ENCODE measurements at places on chromosomes 13 and 19. TPM values are rescaled to one million over a fixed set of nuclear protein-coding genes. Genes with fewer than 3 reads are reported as not detected.

Gene NRTN
- 1.3 TPM for polyA plus RNA-seq

Gene RELB
- polyA plus RNA-seq = 6.0 TPM

Gene CFAP97D2
- 1.0 TPM for polyA plus RNA-seq

Gene TINCR
- polyA plus RNA-seq = 0.61 TPM

Gene APOC1
- 9.2 TPM for polyA plus RNA-seq

Gene ANO8
- 14.0 TPM for polyA plus RNA-seq

Gene CD177
- 0.77 TPM for polyA plus RNA-seq

DNA sequence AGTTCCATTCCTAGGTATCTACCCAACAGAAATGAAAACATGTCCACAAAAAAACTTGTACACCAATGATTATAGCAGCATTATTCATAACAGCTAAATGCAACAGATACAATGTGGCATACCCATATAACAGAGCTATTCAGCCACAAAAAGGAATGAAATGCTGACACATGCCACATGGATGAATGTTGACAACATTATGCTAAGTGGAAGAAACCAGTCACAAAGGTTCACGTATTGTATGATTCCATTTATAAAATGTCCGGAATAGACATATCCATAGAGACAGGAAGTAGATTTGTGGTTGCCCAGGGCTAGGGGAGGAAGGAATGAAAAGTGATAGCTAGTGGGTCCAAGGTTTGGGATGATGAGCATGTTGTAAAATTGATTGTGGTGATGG lies 10.8 kb downstream of the CRYL1 start:
- DNase-seq = no peak

DNA sequence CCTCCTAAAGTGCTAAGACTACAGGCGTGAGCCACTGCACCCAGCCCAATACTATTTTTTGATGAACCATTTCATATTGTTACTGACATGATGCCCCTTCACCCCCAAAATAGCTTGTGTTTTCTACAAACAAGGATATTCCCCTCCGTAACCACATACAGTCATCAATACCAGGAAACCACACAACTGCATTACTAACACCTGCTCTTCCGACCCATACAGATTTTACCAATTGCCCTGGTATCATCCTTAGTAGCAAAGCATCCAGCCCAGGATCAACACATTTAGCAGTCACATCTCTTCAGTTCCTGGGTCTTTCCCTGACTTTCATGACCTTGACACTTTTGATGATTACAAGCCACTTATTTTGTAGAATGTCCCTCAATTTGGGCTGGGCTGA lies 33.6 kb downstream of the KCTD15 start:
- no peak for DNase-seq

GRCh38 chr13:97460853-97461252 lies 26.9 kb downstream of the RAP2A start:
- DNase-seq = no peak

DNA sequence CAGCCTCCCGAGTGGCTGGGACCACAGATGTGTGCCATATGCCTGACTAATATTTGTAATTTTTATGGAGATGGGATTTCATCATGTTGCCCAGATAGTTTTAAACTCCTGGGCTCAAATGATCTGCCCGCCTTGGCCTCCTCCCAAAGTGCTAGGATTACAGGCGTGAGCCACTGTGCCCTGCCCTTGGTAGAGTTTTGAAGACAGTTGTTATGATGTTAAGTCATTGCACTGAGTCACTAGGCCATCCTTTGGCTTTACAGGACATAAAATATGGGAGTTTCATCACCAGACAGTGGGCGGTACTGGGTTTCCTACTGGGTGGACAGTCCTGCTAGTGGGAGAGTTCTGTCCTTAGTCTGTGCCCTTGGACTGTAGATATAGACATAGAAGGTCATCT lies 282.5 kb downstream of the ATP8A2 start:
- no peak for DNase-seq

DNA sequence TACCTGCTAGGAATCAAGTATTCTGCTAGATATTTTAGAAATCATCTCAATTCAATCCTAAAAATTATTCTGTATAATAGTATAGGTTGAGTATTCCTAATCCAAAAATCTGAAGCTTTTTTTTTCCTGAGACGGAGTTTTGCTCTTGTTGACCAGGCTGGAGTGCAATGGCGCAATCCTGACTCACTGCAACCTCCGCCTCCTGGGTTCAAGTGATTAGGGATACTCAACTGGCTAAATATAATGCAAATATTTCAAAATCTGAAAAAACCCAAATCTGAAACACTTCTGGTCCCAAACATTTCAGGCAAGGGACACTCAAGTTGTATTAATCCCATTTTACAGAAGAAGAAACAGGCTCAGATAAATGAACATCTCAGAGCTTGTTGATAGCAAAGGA lies 17.2 kb upstream of the USPL1 start:
- no peak for DNase-seq

GRCh38 chr13:98174307-98174706 lies 2.8 kb downstream of the RNF113B start:
- DNase-seq = no peak

- DNase-seq = no peak
These were observed 34.8 kb upstream of the NDFIP2 start for GRCh38 chr13:79445968-79446645.

DNA sequence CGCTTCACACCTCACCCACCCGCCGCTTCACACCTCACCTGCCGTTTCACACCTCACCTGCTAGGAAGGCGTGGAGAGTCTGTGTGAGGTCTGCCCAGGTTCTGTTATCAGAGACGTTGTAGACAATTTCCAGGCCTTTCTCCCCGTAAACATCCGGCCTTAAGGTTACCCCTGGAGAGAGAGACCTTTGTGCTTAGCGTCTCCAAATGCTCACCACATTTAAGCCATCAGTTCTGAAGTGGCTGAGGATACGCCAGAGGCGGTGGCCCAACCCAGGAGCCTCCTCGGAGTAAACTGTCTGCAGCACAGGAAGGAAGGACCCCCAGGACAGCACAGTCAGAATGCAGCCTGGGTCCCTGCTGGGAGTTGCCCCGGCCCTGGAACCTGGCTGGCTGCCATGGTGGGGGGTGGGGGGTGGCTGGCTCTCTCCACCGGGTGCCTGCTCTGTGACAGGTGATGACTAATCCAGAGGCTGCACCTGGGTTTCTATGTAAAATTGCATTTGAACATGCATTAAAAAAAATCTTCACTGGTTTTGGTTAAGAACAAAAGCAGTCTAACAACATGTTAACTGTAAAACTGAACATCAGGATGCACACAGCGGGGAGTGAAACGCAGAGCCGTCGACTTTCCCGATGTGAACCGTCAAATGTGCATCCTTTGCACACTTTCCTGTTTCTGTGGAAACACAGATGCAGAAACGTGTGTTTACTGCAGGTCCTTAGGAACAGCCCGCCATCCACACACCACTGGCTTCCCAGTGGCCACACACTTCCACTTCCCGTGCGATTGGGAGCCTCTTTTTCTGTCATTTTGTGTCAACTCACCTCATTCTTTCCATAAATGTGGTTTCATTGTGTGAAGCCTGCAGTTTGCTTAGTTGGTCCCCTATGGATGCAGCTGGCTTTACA lies 4.5 kb downstream of the ATP4B start:
- DNase-seq = no peak

DNA sequence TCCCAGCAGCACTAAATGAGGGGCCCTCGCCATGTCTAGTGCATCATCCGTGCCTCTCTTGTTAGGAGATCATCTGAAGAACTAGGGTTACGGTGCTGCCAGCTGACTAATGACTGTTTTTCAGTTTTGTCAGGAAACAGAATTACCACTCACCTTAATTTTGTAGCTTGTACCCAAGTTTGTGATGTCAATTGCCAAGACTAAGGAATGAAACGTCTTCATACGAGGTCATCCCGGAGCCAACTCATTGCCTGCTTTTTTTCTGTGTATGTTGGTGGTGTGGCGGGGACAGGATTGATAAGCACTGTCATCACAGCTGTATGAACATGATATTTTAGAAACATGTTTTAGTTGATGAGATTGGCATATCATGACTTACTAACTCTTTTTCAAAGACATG lies 100.6 kb downstream of the TNFRSF19 start:
- DNase-seq = no peak

DNA sequence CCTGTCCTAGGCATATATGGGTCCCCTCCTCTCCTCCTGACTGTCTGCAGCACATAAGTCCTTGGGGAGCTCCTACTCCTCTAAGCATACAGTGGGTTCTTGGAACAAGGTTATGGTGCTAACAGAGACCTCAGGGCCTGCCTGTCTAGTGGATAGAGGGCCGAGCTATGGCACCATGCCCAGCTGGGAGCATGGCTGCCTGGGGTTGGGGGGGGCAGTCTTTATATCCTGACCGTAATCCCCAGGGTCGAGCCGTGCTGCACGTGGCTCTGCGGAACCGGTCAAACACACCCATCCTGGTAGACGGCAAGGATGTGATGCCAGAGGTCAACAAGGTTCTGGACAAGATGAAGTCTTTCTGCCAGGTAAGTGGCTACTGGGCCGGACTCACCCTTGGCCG lies 3.3 kb downstream of the GPI start:
- no peak for DNase-seq

- no peak for DNase-seq
These were observed 54.5 kb downstream of the DNAJC15 start for GRCh38 chr13:43077906-43078305.

DNA sequence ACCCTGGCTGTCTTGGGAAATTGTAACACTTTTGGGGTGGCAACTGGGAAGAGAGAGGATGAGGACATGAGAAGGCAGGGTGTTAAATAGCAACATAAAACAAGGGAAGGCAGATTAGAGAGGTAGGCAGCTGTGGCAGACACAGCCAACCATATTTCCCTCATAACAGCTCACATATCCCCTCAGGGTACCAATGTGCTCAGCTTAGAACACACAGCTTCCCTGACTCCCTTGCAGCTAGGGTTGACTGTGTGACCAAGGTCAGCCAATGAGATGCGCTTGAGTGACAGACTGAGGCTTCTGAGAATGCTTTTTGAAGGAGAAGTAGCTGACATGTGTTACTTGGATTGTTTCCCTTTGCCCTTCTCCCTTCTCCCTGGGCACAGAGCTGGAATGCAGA lies 28.8 kb upstream of the SPATA13 start:
- DNase-seq = no peak

DNA sequence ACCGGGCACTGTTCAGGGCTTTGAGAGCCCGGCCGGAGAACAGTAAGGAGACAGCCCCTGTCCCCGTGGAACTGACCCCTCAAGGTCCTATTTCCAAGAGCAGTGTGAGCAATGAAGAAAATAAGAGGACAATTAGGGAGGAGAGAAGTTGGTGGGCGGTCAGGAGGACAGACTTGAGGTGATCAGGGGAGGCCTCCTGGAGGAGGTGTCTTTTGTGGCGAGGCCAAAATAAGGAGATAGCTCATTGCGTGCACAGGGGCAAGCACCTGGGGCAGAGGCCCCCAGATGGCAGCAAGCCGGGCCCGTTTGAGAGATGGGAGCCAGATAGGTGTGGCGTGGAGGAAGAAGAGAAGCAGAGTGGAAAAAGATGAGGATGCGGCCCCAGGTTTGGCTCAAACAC lies 2.8 kb upstream of the LRRC4B start:
- peak; percentile 21 for DNase-seq

GRCh38 chr19:35004517-35005255 lies 4.6 kb downstream of the GRAMD1A start:
- no peak for DNase-seq

DNA sequence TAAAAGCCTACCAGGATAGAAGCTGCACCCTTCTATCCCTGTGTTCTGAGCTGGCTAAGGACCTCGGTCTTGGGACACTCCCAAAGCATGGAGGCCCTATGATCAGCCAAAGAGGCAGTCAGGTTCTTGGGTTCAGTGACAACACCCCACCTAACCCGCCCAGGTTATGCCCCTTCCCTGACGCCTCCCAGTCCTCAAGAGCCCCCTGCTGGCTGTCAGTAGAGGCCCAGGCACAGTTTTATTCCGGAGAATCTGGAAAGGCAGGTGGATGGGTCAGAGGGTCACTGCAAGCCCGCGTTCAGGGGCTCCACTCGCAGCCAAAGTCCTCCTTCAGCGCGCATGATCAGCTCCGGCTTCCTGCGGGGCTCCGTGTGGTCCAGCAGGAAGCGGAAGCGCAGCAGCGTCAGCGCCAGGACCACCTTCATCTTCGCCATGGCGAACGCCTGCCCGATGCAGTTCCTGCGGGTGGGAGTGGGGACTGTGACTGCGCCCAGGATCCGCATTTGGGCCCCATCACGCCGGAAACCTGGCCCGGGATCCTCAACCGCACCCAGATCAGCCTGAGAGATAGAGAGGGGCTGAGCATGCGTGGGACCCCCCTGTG lies 22.3 kb downstream of the OR10H3 start:
- DNase-seq = no peak

GRCh38 chr13:93480553-93481106 lies 254.0 kb downstream of the GPC6 start:
- DNase-seq = no peak

DNA sequence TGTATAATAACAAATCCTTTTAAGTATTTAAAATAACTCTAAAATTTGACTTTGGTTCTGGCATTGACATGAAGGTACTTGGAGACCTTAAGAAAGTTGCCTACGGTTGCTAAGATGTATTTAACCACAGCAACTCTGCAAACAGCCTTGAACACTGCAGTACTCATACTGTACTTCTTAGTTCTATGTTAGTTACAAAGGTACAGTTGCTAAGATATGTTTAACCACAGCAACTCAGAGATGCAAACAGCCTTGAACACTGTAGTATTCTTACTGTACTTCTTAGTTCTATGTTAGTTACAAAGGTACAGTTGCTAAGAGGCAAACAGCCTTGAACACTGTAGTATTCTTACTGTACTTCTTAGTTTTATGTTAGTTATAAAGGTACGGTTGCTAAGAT lies 268.3 kb upstream of the MIR17HG start:
- no peak for DNase-seq

DNA sequence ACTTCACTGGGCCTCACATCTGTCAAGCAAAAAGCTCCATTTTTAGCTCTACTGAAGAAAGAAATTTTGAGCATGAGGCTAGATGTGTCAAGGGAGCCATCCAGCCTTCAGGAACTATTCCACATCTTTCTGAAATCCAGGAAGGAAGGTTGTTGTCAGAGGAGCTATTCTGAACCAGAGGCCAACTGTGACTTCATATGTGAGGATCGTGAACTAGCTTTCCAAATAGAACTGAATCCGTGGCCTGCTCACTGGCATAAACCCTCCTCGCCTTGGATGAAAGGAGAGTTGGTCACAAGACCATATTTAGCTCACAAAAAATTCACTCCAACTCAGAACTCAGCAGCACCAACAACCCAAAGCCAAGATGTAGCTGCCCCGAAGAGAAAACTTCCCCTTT lies 195.8 kb downstream of the FOXO1 start:
- DNase-seq = no peak
